ENCODE measurements at places on chromosomes 7 and 10.

DNA sequence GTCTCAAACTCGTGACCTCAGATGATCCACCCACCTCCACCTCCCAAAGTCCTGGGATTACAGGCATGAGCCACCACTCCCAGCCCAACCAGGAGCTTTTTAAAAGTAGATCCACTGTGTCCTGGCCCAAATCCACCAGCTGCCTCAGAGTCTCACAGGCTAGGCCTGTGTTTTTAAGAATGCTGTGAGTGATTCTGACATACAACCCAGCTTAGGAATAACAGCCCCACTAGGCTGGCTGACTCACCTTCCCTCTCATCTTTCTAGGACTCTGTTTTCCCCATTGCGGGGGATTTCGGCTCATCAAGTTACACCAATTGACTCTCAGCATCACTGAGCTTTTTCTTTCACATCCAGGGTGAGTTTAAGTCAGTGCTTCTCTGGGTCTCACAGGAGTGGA is 207.6 kb downstream of the SKIDA1 start:
- DNase-seq: no peak

DNA sequence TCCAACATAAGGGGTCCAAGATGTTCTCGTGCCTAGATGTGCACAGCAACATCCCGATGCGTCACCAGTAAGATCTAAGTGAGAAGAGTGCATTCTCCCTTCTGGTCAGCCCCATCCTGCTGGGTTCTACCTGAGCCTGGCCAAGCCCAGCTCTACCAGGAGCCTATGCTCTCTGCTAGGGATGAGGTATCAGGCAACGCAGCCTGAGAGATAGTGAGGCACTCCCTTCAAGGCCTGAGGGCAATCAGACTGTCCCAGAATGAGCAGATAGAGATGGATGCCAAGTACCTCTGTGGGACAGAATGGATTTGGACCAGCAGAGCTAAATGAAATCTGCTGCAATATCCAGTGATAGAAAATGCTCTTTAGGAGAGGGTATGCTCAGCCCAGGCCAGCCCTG is 26.7 kb downstream of the DDC start:
- DNase-seq: no peak

- no peak for DNase-seq
These were observed 218.1 kb downstream of the CTNNA3 start for GRCh38 chr10:67477868-67478267.

GRCh38 chr10:31698181-31698830 is 230.3 kb downstream of the ARHGAP12 start:
- no peak for DNase-seq

- no peak for DNase-seq
These were observed 1.1 kb downstream of the MEPCE start for GRCh38 chr7:100430493-100431285.

GRCh38 chr10:78130966-78131710 is 97.5 kb downstream of the RPS24 start:
- DNase-seq: no peak

- no peak for DNase-seq
These were observed 64.8 kb downstream of the PWWP2B start for GRCh38 chr10:132461683-132462231.

DNA sequence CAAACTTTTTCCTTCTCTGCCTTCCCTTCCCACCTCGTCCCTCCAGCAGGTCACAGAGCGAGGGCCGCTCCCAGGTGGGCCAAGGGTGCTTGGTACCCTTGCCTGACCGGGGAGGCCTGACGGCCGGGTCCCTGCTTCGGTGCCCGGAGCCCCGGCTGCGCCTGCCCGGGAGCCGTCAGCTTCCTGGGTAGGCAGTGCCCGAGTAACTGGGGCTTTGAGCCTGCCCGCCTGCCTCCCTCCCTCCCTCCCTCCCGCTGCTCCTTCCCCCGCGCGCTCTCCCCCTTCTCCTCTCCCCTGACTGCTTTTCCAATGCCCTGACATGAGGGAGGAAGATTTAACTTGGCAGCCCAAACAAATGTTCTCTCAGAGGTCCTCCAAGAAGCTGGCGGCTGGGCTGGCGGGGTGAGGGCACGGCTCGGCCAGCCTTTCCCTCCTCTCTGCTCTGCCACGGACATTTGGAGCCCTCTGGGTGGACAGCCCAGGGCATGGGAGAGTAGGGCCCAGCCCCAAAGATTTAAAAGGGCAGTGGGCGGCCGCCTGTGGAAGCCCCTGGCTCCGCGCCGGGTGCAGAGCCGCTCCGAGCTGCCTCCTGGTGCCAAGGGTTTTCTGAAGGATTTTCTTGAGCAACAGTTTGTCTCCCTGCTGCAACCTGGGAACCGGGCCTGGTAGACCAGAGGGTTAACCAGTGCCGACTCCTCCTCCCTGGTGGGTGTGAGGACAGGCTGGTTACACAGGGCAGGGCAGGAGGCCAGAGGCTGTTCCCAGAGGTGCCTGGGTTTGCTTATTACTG is 2.0 kb downstream of the ZMIZ1 start:
- no peak for DNase-seq

DNA sequence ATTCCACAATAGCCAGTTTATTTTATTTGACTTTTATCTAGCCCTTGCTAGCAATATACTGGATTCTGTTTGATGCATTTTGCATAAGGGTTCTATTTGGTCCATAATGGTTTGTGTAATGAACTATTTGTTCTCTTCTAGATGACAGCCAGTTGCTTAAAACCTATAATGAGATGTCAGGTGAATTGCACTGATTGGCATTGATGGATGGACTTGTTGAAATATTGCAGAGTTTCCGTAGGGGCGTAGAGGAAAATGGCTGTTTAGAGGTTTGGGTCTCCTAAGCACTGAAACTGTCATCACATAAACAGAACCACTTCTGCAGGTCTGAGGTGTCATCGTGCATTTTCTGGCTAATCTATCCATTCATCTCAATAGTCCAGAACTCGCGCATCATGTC is 124.9 kb upstream of the HDAC9 start:
- DNase-seq: no peak

DNA sequence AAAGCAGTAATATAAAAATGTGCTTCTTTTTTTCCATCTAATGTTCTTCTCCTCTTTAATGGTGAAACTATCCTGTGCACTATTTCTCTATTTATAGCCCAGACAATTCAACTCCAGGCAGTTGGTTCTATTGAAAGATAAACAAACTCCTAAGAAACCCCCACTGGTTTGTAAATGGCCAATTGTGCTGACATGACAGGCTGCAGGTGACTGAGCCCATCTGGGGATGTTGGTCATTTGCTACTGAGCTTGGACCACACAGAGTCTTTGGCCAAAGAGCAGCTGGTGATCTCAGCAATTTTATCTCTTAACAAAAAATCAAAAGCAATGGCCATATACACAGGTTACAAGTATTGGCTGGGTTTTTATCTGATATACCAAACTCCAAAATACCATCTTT is 631.8 kb upstream of the CELF2 start:
- DNase-seq: no peak

DNA sequence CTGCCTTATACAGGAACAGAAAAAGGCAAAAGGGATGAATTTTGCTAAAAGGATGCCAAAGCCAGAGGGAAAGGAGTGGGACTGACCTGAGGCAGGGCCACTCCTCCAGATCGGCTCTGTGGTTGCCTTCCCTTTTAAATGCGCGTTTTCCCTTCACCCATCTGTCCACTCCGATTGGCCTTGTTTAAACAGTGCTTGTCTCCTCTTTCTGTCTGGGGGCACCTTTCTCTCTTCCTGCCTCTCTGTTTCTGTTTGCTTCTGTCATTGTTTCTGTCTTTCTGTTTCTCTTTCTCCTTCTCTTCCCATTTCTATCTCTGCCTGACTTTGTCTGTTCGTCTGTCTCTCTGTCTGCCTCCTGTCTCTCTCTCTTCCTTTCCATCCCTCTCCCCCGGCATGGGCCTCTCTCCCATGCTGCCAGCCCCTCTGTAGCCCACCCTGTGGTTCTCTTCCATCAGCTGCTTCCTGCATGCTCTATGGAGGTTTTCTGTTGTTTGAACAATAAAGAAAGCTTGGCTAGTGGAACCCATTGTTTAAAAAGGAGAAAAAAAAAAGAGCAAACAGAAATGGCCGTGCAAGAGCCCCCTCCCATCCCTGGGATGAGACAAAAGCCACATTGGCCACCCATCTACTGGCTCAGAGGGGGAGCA is 29.5 kb upstream of the HSPB1 start:
- DNase-seq: no peak

DNA sequence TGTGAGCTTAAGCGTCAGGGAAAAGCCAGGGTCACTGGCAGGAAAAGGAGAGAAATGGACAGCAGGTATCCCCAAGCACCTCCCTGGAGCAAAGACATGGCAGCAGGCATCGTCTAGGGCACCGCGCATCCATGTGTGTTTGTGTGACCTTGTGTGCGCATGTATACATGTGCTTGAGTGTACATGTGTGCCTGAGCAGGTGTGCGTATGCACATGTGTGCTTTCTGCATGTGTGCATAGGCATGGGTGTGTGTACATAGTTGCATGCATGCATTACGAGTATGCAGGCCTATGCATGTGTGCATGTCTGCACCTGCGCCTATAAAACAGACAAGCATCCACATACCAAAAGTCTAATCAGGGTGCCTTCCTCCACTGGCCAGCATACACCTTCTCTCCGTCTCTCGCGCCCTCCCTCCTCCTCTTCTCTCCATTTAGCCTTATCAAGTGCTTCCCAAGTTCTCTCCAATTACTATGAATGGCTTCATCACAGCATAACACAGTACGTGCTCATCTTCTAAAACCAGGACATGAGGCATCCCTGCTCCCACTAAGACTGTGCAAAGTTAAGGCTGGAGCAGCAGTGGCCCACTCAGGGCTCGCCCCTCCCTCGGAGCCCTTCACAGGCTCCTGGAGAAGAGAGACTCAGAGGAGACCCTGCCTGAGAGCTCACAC is 30.6 kb downstream of the RASGEF1A start:
- DNase-seq: no peak

GRCh38 chr7:94511718-94512117 is 2.1 kb downstream of the CASD1 start:
- DNase-seq: no peak

DNA sequence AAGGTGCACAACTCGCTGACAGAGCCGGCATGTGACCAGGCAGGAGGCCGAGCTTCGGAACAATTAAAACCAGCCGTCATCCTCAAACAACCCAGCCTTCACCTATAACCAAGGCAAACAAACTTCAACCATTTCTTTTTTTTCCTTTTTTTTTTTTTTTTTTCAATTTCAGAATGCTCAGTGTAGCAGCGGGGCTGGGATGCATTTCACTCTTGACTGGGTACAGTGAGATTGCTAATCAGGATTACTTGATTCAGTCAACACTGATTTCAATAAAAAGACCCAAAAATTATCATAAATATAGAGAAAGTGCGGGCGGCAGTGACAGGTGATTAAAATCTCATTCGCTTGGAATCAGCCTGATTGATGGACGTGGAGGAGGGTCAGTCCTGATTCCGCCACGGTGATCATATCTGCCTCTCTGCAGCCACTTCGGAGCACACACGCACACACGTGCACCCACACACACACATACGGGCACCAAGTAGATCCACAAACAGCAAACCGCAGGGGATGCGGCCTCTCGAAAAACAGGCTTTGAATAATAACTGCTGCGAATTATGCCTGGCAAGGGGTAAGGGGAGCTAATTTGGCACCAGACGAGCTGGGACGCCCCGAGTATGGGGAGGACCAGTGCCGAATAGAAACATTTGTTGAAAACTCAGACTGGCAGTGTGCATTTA is 31.2 kb downstream of the EBF3 start:
- DNase-seq: no peak

- DNase-seq: no peak
These were observed 13.5 kb downstream of the GUSB start for GRCh38 chr7:65968256-65969185.

DNA sequence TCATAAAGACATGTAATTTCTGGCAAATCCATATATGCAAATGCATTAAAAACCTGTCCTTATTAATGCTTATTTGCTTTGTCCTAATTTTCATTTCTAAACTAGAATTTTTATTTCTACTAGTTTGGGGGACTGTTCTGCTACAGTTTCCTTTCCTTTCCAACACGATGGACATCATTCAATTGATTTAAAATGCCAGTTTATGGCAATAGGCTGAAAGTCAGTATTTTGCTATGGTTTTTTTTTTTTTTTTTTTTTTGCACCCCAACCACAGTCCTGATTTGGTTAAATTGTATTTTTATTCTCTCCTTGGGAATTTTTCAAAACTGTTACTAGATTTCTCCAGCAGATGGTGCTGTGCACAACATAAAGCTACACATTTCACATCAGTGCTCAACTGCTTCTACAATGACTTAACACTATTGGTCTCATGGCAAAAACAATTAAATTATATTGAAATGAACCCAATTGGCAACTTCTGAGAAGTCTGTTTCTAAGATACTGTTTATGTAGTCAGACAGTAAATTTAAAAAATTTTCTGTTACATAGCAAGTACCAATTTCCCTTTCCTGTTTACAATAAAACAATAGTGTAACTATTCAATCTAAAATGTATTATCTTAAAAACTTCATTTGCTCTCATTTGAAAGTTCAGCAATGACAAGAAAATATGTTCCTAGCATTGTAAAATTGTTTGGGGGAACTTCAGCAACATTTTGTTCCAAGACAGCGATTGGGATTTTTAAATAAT is 193.8 kb upstream of the CCDC6 start:
- DNase-seq: no peak

DNA sequence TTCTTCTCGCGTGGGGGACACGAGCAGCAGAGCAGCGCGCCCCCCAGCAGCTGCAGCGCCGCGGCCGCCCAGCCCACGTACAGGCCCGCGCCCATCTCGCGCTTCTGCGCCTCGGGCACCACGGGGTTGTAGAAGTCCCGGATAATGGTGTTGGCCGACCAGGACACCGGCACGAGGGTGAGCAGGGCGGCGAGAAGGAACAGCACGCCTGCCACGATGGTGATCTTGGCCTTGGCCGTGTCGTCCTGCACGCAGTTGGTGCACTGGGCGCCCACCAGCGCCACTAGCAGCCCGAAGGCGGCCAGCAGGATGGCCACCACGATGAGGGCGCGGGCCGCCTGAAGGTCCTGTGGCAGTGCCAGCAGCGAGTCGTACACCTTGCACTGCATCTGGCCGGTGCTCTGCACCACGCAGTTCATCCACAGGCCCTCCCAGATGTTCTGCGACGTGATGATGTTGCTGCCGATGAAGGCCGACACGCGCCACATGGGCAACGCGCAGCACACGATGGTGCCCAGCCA is 529 bp downstream of the CLDN3 start:
- DNase-seq: no peak

DNA sequence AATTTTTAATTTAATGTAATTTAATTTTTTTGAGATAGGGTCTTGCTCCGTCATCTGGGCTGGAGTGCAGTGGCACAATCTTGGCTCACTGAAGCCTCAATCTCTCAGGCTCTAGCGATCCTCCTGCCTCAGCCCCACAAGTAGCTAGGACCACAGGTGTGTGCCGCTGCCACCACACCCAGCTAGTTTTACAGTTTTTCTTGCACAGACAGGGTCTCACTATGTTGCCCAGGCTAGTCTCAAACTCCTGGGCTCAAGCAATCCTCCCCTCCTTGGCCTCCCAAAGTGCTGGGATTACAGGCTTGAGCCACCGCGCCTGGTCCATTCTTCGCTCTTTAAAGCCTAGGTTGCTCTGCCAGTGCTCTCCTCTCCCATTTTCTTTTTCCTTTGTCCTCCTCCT is 12.9 kb downstream of the CALML3 start:
- no peak for DNase-seq

GRCh38 chr10:43671659-43672531 is 23.2 kb upstream of the ZNF32 start:
- no peak for DNase-seq

- no peak for DNase-seq
These were observed 214.2 kb upstream of the KAT6B start for GRCh38 chr10:74612195-74612594.

GRCh38 chr7:154620141-154620755 is 382.7 kb downstream of the PAXIP1 start:
- DNase-seq: no peak

- no peak for DNase-seq
These were observed 90.6 kb upstream of the SKAP2 start for GRCh38 chr7:26954951-26955350.

GRCh38 chr7:4139656-4140625 is 542.2 kb upstream of the FOXK1 start:
- DNase-seq: no peak

Data from cortex of kidney (tissue), 1 donor.